ENCODE measurements at places on chromosomes 16 and 17. TPM values are rescaled to one million over a fixed set of nuclear protein-coding genes. Genes with fewer than 3 reads are reported as not detected.

DNA sequence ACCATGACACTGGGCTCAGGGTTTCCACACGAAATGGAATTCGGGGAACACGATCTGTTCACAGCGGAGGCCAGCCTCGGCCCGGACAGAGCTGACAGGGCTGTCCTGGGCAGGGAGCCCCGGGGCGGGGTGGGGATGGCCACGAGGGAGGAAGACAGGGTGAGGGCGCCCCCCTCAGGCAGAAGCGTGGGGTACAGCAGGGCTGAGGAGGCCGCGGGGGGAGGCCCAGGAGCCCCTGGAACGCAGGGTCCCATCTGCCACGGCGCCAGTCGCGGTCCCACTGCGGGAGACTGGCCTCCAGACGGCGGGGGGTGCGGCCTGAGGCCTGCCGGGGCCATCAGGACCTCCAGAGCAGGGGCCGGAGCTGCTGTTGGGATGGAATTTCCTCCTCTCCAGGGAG, 75.9 kb downstream of the LMF1 start:
- DNase-seq = no peak

- no peak for DNase-seq
Measured at GRCh38 chr16:68750193-68750695, 13.2 kb downstream of the CDH1 start.

- no peak for DNase-seq
Measured at GRCh38 chr16:10694306-10694705, 424 bp downstream of the TEKT5 start.

The CMTM3 gene
- total RNA-seq = 76.5 TPM

The SDR42E1 gene
- not detected for total RNA-seq

The HP gene
- total RNA-seq = not detected

DNA sequence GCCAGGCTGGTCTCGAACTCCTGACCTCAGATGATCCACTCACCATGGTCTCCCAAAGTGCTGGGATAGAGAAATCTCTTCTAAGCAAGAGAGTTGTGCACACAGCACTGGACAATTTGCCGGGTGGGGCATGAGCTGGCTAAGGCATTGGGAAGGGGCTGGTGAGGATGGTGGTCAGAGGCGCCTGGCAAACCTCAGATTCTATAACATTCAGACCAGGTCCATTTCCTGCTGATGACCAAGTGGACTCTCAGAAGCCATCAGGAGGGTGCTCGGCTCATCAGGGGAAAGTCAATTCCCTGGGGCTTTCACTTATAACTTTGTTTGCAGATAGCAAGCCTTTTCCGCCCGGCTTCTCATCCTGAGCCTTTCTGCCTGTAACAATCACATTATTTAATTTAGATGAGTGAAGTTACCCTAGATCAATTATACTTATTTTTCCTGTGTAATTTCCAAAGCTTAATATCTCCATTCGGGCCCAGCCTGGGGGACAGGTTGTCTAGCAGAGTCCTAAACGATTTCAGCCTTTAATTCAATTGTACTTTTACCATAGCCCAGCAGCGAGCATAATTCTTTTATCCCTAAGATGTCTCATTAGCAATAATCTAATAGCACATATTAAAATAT, 15.0 kb upstream of the SLC6A2 start:
- no peak for DNase-seq

DNA sequence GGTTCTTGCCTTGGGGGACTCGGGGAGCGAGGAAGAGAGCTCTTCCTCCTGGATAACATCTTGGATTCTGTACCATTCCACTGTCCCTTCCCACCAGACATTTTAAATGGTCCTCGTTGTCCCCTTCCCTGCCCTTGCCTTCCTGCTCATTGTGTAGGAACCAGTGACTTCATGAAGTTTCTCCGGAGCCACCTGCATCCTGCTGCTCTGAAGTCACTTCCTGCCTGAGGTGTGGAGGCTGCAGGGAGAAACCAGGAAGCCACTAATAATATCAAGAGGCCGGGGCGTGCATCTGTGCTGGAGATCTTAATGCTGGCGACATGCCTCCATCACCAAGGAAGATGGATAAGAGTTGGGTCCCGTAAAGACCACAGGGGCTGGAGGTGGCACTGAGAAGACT, 6.2 kb upstream of the SLC16A13 start:
- DNase-seq = no peak

DNA sequence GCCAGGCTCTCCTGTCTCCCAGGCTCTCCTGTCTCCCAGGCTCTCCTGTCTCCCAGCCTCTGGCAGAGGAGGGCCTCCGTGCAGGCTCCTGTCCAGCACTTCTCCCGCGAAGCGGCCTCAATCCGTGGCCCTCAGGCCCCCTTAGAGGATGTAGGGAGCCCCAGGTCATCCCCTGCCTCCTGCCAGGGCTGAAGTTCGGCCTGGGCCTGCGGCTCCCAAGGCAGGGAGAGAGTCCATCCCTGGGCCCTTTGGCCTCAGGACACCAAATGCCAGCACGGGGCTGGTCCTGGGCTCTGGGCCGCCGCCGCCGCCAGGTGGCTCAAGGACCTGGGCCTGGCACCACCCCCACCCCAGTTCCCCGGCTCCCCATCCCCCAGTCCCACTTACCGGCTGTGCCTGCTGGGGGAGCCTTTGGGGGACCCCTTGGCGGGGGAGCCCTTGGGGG, 370 bp downstream of the EVPL start:
- no peak for DNase-seq

GRCh38 chr16:89711601-89712273, 9.0 kb downstream of the VPS9D1 start:
- DNase-seq = no peak

GRCh38 chr16:28193530-28194423, 18.0 kb downstream of the XPO6 start:
- no peak for DNase-seq

The EXOC3L1 gene
- not detected for total RNA-seq

GRCh38 chr17:6483507-6483906, 39.3 kb downstream of the PIMREG start:
- DNase-seq = no peak

DNA sequence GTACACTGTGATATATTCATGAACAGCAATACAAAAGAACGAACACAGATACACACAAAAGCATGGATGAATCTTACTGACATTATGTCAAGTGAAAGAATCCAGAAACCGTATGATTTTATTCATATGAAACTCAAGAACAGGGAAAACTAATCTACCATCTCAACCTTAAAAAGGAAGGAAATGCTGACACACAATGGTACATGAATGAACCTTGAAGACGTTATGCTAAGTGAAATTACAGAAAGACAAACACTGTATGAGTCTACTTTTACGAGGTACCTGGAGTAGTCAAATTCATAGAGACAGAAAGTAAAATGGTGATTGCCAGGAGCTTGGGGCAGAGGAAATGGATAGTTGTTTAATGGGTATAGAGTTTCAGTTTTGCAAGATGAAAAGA, 8.7 kb upstream of the PRKCB start:
- no peak for DNase-seq

The SGF29 gene
- total RNA-seq = 17.1 TPM

- DNase-seq = no peak
Measured at GRCh38 chr17:79851461-79851817, 12.2 kb upstream of the CBX4 start.

The FLOT2 gene
- total RNA-seq = 65.8 TPM

DNA sequence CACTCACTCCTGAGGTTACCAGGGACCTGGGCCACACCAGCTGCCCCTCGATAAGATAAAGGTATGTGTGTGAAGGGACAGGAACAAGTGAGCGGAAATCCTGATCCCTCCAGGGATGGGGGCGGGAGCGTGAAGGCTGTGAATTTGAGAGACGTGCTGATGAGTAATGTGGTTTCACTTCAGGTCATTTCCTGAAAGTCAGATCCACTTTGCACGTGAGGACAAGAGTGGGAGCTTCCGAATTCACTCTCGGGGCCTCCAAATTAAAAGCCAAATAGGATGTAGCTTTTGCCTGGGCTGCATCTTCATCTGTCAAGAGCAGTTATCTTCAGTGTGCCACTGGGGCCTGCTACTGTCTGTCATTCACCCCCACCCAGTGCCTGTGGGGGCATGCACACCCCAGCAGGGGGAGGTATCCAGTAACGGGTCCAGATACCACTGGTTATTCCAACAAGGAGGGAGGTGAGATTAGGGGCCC, 87.4 kb upstream of the LHX1 start:
- no peak for DNase-seq

The NOS2 gene
- not detected for total RNA-seq

The RAB37 gene
- total RNA-seq = not detected

The FADS6 gene
- total RNA-seq = not detected

DNA sequence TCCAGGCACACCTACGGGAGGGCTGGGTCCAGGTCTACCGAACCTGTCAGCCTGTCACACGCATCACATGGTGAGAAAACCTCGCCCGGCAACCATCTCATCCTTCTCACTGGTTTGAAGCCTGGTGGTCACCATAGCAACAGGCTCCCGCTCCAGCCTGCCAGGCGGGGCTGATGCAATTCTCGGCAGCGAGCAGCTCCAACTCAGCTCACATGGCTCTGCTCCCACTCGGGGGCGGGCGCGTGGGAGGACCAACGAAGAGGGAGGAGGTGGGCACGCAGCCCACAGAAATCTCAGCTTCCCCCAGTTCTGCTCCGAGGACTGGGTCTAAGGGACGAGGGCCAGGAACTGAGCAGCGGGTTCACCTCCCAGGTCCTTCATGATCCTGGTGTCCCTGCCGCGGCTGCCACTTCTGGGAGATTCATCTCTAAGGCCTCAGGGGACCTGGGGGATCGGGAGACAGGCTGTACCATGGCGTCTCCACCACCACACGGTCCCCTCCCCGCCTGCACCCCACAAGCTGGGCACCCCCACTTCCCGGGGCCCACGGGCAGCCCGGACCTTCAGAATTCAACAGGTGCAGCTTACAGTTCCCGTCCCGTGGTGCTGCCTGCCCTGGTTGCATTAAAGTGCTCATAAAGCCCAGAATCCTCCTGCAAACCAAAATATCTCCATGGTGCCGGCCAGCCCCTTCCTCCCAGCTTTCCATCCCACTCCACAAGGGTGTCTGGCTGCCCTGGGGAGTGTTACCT, 25.8 kb downstream of the ABR start:
- no peak for DNase-seq

DNA sequence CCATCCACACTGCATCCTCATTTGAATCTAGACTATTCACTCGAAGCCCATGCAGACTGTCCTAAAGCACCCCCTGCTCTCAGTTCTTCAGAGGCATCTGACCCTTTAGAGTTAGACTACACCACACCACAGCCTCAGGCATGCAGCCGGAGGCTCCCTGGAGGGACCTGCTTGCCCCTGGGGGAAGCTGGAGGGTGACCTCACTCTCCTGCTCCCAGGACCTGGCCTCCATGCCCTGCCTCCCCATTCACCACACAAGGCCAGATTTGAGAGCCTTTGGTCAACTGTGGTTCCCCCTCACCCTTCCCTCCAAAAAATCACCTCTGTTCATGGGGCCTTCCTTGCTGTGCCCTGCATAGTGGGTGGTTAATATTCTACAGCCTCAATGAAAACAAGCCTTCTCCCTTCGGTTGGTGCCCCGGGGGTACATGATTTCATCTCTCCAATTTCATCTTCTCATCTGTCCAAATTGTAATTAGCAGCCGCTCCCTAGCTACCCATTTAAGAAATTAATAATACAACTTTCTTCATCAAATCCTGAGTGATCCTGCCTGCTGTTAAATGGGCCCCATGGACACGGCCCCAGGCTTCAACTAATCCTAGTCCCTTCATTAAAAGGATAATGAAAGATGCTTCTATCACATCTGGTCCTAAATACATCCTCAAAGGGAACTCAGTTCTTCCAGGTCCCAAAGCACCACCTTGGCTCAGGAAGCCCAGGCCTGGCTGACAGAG, 24.4 kb downstream of the ABCC12 start:
- peak; percentile 47 for DNase-seq

- DNase-seq = peak; percentile 90
Measured at GRCh38 chr17:40322358-40323315, 13.7 kb downstream of the RARA start.

- DNase-seq = no peak
Measured at GRCh38 chr16:85078226-85078625, 34.0 kb downstream of the CIBAR2 start.

The USP43 gene
- 4.3 TPM for total RNA-seq

The TOX3 gene
- not detected for total RNA-seq

- no peak for DNase-seq
Measured at GRCh38 chr16:50878966-50879615, 137.2 kb downstream of the CYLD start.

DNA sequence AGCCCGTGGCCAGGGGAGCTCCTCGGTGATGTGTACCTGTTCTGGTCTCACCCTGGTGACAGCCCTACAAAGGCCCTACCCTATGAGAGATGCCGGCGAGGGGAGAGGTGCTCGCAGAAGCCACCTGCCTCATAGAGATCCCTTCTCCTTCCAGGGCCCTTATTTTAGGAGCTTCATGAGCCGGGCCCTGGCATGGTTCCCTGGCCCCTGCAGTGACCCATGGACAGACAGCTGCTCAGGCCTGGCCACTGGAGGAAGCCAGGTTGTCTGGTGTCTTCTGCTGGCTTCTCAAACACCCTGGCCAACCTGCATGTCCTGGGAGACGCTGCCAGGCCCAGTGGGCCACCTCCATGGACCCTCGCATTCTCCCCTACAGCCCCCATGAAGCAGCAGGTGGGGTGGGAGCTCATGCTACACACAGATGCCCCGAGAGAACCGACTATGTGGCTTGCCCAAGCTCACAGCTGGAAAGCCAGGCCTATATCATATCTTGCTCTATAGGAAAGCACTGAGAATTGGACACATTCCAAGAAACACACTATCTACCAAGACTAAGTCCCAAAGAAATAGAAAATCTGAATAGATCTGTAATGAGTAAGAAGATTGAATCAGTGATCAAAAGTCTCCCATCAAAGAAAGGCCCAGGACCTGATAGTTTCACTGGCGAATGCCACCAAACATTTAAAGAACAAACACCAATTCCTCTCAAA, 7.2 kb upstream of the AATK start:
- no peak for DNase-seq

- DNase-seq = no peak
Measured at GRCh38 chr16:15879255-15879811, 9.1 kb downstream of the CEP20 start.

- no peak for DNase-seq
Measured at GRCh38 chr17:59277031-59277430, 54.4 kb upstream of the YPEL2 start.

DNA sequence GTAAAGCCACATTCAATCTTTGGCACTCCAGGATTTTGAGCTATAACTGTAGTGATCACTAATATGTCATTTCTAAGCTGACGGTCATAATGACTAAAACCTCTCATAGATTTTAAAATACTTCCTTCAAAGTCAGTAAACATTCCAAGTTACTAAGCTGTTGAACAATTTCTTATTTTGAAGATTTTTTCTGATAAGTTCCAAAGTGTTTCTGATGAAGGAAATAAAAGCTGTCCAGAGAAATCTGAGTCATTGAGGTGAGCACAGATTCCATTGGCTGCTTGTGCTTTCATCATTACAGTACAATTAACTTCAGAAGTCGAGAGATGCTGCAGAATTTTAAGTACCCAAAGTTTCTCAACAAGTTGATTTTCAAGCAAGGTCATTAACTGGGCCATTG, 23.9 kb downstream of the NLRC5 start:
- DNase-seq = no peak

- no peak for DNase-seq
Measured at GRCh38 chr16:55436587-55436986, 42.4 kb upstream of the MMP2 start.

- peak; percentile 89 for DNase-seq
Measured at GRCh38 chr16:2473999-2474876, 689 bp upstream of the TBC1D24 start.

The DNAH2 gene
- total RNA-seq = not detected

- no peak for DNase-seq
Measured at GRCh38 chr16:81449899-81450608, 5.4 kb downstream of the CMIP start.

Data from chondrocyte (in vitro differentiated cells).